ENCODE measurements at places on chromosomes 11 and 22.
A peak's percentile ranks its signal among the peaks of the same experiment; 100 is the strongest.

- no peak for DNase-seq
Measured at GRCh38 chr11:10481560-10482349, 26.7 kb downstream of the AMPD3 start.

GRCh38 chr11:28250192-28250591 is 142.0 kb downstream of the METTL15 start:
- no peak for DNase-seq

GRCh38 chr11:128765104-128765503 is 71.2 kb downstream of the FLI1 start:
- no peak for DNase-seq

GRCh38 chr11:34864424-34864823 is 51.8 kb downstream of the APIP start:
- no peak for DNase-seq

DNA sequence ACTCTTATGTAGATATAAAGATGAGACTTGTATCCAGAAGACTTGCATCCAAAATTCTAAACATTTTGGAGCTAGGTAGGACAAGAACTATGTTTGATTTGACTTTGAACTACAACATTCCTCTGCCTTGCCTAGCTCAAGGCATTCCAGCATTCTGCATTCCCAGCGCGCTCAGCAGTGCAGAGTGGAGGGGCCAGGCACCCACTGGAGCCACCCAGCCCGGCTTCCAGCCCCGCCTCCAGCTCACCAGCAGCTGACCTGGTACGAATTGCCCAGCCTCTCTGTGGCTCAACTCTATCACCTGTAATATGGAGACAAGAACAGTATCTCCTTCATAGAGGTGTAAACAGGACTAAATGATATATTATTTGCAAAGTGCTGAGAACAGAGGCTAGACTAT is 28.8 kb downstream of the PRDM10 start:
- DNase-seq: no peak

DNA sequence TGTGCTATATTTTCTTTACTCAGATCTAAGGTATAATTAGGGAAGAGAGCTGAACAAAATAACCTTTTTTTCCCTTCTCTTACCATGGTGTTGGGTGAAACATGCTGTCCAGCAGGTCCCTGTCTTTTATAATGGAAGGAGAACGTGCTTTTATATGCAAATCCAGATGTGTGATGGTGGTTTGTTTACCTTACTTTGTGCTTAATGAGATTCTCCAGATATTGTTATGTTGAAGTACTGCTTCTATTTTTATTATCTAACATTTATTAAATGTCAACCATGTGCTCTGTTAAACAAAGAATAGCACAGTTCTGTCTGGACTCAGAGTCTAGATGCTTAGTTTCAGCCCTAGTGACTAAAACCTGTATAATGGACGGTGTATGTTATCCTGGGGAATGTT is 10.1 kb upstream of the GRIK4 start:
- no peak for DNase-seq

DNA sequence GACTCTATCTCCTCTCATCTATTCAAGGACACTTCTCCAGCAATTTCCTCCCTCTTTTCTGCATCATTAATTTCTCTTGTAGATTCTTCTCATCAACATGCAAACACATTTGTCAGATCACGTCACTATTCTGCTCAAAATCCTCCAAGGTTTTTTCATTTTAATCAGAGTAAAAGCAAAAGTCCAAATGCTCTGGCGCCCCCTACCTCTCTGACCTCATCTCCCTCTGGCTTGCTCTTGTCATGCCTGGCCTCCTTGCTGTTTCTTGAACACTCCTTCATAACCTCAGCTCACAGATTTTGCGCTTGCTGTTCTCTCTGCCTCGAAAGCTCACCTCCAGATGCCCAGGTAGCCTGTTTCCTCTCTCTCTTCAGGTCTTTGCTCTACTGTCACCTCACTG is 22.4 kb downstream of the RTCB start:
- no peak for DNase-seq

DNA sequence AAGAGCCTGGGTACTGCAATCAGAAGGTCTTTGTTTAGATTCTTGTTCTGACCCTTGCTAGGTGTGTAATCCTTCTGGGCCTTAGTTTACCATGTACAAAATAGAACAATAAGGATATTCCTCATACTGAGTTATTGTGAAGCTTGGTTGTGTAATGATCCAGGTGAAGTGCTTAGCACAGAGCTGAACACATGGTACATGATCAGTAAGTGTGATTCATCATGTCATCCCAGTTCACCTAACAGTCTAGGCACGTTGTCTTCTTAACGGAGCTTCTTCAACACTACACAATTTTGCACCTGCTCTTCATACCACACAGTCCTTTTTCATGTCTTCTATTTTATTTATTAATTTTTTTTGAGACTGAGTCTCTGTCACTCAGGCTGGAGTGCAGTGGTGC is 234.3 kb upstream of the TENM4 start:
- no peak for DNase-seq

- DNase-seq: no peak
Measured at GRCh38 chr11:12865863-12866595, 143.1 kb upstream of the RASSF10 start.

DNA sequence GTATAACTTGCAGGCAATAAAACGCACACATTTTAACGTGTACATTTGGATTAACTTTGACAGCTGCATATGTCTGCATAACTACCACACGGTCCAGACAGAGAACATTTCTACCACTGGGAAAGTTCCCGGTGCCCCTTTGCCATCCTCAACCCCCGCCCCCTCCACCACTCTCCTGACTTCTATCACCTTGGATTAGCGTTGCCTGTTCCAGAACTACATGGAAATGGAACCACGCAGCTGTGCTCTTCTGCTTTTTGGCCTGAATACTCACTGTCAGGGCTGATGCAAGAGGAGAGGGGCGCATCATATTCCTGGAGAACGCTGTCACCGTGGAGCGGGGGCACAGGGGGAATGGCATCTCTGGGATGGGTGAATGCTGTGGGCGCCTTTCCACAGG is 62.1 kb downstream of the LRP5 start:
- DNase-seq: no peak

- DNase-seq: no peak
Measured at GRCh38 chr11:26243426-26243825, 88.5 kb upstream of the ANO3 start.

DNA sequence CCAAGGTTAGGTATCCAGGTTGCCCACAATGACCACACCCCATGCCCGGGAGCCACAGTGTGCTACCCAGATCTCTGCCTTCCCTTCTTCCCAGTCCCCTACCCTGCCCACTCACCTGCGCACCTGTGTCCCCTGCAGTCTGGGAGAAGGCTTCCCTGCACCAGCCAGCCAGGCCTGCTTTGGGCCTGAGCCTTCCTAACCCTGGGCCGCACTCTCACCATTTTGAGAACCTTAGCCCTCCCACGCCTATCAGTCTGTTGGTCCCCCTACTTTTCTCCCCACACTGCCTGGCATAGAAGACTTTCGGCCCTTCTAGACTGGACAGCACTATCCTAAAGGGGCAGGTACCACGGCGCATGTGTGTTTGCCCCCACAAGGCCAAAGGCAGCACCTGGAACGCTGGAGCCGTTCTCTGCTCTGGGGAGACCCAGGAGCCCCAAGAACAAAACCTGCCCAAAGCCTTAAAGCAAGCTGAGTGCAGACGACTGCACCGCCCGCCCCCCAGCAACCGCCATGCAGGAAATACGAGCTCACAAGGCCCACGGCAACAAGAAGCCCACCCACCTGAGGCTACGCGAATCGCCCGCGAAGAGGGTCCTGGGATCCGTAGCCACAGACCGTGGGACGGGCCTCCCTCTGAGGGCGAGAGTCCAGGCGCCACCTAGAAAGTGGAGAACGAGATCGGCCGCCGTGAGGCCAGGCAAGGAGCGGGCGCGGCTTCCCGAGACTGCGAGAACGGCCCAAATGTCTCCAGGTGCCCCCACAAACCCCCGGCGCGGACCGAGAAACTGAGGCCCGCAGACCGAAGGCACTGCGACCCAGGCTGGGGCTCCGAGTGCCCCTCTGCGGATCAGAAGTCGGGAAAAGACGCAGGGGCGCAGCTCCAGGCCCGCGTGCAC is 546 bp downstream of the GNB1L start:
- DNase-seq: peak; percentile 14

DNA sequence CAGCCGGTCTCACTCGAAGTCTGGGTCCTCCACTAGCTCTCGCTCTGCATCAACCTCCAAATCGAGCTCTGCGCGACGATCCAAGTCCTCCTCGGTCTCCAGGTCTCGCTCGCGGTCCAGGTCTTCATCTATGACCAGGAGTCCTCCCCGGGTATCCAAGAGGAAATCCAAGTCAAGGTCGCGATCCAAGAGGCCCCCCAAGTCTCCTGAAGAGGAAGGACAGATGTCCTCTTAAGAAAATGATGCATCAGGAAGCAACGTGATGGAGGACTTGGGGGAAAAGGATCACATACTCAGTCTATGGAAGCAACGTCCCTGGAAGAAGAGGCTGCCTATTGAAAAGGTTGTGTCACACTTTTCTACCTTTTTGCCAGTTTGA is 1.1 kb downstream of the SRSF8 start:
- peak; percentile 56 for DNase-seq

- no peak for DNase-seq
Measured at GRCh38 chr11:133269267-133269666, 263.0 kb downstream of the OPCML start.

DNA sequence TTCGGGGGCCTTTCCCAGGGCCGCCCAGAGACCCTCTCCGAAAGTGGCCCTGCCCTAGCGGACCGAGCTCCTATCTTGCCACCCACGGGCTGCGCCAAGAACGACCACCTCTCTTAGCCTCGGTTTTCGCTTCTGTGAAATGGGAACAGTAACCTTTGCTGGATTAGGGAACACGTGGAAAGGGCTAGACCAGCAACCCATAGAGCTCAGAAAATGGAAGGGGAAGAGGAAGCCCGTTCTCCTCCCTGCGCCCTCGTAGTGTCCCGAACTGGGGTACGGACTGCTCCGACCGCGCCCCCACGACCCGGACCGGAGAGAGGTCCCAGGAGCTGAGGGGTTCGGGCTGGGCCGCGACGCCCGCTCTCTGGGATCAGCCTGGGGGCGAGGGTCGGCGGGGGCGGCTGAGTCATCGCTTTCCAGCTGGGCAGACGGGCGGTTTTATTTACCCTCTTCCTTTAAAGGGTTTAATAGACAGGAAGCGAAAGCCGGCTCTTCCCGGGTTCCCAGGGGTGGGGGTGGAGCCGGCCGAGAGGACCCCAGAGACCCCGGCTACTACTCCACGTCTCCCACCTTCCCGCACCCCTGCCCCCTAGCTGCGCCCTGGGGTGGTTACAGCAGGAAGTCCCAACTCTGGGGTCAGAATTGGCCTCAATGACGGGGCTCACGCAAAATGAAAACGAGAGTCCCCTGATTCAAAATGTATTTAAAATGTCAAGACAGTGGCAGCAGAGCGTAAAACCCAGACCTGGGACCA is 907 bp upstream of the PHLDA2 start:
- no peak for DNase-seq

DNA sequence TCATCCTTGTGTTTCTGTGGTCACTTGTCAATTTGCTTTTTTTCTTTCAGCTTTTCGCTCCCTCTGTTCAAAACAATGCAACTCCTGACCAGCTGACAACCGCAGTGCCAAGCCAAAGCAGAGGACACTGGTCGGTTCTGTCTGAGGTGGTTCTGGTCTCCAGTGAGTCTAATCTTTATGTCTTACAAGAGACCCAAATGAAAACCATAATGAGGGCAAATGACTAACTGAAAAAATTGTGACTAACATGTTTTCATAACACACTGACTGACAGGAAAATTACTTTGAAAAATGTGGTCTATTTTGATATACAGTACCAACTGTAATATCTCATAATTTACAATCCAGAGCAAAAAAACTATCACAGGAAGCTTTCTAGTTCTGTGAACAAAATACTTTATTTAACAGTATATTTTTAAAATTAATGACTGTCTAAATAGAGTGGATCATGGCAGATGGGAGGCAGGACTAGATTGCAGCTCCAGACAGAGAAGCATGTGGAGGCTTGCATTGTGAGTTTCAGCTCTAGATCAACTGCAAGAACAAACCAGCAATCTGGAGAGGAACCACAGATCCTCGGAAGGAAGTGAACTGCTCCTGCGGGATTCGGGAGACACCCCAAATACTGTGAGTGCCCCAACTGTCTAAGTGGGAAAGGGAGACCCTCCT is 311.8 kb downstream of the SBF2 start:
- no peak for DNase-seq

DNA sequence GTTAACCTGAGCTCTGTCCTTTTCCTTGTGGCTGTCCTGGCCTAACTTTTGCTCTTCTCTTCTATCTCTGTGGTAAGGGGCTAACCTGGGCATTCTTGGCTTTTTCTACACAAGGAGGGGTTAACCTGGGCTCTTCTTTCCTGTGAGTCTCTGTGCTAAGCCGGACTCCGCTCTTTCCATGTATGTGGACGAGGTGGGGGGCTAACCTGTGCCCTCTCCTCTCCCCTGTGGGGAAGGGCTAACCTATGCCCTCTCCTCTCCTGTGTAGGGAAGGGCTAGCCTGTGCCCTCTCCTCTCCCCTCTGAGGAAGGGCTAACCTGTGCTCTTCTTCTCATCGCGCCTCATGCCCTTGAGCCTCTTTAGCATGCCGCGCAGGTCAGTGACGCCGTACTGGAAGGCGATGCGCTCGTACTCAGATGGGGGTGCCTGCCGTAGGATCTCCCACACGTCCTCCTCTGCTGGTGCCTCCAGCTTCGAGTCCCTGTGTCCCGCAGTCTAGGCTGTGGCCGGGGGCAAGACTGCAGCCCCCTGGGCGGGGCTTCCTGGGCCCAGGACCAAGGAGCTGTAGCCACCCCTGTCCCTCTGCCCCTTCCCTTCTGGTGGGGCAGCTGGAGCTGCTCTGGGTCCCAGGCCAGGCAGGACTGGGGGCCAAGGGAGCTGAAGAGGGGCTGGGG is 6.5 kb downstream of the MYBPC3 start:
- no peak for DNase-seq

- no peak for DNase-seq
Measured at GRCh38 chr22:43447380-43447779, 35.6 kb downstream of the MPPED1 start.

DNA sequence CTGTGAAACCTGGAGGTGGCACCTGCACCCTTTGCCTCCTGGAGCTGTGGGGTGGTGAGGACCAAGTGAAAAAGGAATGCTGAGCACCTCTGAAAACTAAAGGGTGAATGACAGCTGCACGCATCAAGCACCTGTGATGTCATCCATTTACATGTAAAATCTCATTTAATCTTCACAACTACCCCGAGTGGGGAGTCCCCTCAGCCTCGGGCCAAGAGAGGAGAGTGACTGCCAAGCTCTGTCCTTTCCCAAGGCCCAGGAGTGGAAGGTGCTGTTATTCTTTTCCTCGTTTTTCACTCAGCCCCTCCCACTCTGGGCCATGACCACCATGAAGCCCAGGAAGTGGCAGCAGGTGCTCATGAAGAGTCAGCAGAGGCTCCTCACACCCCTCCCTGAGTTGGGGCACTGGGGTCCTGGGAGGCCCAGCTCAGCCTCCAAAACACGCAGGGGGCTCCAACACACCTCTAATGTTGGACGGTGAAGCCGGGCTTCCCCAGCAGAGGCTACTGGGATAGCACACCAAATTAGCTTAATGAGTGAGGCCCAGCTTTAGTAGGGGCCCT is 35.7 kb downstream of the NECTIN1 start:
- DNase-seq: no peak

- no peak for DNase-seq
Measured at GRCh38 chr11:86632499-86633269, 39.7 kb downstream of the ME3 start.

GRCh38 chr22:42528591-42529307 is 9.2 kb upstream of the RRP7A start:
- DNase-seq: no peak

GRCh38 chr11:22922672-22923071 is 62.4 kb upstream of the CCDC179 start:
- DNase-seq: no peak

- no peak for DNase-seq
Measured at GRCh38 chr11:62847767-62848314, 8.5 kb upstream of the WDR74 start.
